ENCODE measurements at places on chromosomes 16 and 17.

DNA sequence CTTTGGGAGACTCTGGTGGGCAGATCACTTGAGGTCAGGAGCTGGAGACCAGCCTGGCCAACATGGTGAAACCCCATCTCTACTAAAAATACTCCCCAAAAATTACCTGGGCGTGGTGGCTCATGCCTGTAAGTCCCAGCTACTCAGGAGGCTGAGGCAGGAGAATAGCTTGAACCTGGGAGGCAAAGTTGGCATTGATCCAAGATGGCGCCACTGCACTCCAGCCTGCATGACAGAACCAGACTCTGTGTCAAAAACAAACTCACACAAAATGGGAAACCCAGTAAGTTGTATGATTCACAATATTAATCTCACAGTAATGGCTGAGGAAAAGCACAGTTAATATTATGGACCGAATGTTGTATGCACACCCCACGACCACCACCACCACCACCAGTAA lies 24.3 kb downstream of the WSB1 start:
- DNase-seq = no peak

- DNase-seq = no peak
These were observed 13.8 kb downstream of the IGSF6 start for GRCh38 chr16:21638573-21638975.

DNA sequence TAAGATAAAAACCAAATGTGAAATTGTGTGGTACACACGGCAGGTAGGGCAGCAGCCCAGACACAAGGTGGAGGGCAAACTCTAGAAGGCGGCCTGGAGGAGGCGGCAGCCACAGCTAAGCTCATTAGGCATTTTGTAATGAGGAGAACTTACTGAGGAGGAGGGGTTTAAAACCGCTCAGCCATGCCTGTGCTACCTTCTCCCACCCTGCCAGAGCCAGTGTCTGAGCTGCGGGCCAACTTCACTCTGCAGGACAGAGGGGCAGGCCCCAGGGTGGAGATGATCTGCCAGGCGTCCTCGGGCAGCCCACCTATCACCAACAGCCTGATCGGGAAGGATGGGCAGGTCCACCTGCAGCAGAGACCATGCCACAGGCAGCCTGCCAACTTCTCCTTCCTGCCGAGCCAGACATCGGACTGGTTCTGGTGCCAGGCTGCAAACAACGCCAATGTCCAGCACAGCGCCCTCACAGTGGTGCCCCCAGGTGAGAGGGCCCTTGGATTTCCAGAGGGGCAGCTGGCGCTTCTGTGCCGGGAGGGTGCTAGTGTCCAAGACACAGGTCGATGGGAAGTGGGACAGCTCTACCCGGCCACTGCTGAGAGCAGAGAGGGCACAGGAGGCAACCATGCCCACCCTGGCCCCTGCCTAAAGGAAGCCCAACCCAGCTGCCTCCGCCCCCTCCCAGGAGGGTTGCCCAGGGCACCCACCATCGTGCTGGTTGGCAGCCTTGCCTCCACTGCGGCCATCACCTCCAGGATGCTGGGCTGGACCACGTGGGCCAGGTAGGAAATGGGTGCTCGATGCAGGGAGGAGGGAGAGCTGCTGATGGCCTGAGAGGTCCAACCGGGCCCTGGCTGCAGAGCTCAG lies 4.3 kb upstream of the SYNGR2 start:
- DNase-seq = no peak

GRCh38 chr17:2380950-2381649 lies 19.8 kb downstream of the MNT start:
- DNase-seq = no peak

DNA sequence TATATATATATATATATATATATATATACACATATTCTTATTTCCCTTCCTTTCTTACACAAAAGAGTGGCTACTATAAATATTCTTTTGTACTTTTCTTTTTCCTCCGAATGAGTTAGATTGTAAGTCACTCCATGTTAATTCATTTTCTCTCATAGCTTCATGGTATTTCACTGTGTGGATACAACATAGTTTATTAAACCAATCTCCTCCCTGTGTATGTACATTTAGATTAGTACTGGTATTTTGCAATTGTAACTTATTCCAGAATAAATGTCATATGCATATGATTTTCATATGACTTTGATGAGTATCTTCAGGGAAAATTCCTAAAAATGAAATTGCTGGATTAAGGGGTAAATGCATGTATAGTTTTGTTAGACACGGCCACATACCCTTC lies 20.0 kb upstream of the FA2H start:
- DNase-seq = no peak
